ENCODE measurements at places on chromosomes 2 and 18.

DNA sequence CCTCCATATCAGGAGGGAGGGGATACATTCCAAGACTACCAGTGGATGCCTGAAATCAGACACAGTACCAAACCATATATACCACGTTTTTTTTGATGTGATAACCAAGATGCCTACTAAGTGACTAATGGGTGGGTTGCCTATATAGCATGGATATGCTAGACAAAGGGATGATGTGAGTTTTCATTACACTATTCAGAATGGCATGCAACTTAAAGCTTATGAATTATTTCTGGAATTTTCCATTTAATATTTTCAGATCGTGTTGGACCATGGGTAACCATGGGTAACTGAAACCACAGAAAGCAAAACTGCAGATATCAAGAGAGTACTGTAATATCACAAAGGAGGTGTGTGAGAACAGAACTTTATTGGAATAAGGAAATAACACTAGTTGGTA, 39.6 kb upstream of the CRACDL start:
- DNase-seq, result no peak

GRCh38 chr2:65364986-65365733, 67.2 kb downstream of the SPRED2 start:
- DNase-seq, result no peak

DNA sequence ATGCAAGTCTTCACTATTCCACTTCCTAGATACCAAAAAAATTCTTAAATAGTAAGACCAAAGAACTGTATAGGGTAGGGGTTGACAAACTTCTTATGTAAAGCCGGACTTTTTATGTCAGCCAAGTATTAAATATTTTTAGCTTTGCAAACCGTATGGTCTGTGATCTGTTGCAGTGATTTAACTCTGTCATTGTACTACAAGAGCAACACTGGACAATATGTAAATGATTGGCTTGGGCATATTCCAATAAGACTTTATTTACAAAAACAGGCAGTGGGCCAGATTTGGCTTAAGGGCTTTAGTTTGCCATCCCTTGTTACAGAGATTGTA, 48.0 kb downstream of the MGAT5 start:
- no peak for DNase-seq

DNA sequence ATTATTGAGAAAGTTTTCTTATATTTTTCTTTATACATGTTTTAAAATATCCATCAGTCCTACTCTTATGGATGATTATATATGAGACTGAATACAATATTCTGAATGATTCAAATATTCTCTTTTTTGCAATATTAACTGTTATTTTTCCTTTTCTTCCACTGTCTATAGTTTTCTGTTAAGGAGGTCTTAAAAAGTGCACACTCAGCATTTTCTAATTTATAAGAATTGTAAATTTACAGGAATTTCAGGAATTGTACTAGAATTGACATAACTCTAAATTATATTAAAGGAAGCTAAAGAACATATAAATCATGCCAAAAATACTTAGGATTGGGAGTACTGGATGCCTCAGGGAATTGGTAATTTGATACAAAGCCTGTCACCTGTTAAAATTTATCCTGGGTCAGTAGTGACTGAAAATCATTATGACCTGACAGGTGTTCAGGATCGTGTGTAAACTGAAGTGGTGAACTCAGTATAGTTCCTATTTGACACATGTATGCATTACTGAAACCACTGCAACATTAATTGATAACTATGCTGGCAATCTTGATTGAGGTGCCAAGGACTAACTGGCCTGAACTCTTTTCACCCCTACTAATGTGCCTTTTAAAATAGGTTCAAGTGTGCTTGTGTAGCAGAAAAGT, 30.4 kb downstream of the MSTN start:
- DNase-seq, result no peak
